ENCODE measurements at places on chromosomes 6 and 20.

GRCh38 chr20:3808544-3808943, 11.8 kb upstream of the AP5S1 start:
- DNase-seq: no peak

GRCh38 chr6:33746036-33746600, 587 bp downstream of the IP6K3 start:
- DNase-seq: peak; percentile 81

GRCh38 chr20:2817891-2818595, 1.9 kb downstream of the TMEM239 start:
- peak; percentile 70 for DNase-seq

DNA sequence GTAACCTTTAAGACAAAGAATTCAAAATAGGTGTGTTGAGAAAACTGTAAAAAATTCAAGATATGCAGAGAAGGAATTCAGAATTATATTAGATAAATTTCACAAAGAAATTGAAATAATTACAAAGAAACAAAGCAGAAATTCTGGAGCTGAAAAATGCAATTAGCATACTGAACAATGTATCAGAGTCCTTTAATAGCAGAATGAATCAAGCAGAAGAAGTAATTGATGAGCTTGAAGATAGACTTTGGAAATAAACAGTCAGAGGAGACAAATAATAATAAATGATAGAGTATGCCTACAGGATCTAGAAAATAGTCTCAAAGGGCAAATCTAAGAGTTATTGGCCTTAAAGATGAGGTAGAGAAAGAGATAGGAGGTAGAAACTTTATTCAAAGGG, 131.7 kb downstream of the COL21A1 start:
- DNase-seq: no peak

- DNase-seq: no peak
Observed at GRCh38 chr6:363291-363690, 28.3 kb upstream of the IRF4 start.

GRCh38 chr6:37513155-37513554, 13.5 kb upstream of the CCDC167 start:
- no peak for DNase-seq

DNA sequence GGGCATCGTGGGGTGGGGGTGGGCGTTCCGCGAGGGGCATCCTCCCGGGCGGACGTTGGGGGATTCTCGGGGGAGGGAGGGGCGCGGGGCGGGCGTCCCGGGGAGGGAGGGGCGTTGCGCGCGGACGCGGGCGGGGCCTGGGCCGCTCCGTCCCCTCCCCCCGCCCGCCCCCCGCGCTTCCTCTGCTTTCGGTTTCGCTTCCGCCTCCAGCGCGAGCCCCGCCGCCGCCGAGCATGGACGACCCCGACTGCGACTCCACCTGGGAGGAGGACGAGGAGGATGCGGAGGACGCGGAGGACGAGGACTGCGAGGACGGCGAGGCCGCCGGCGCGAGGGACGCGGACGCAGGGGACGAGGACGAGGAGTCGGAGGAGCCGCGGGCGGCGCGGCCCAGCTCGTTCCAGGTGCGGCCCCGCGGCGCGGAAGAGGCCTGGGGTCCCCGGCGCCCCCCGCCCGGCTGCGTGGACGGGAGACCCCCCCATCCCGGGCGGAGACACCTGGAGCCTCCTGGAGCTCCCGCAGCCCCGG, at the start of gene OGFR:
TSS of gene OGFR (plus strand) at position 209 of the 528 bp plus-strand sequence. CDS start at position 234, 25 bp downstream.
- DNase-seq: peak; percentile 85

DNA sequence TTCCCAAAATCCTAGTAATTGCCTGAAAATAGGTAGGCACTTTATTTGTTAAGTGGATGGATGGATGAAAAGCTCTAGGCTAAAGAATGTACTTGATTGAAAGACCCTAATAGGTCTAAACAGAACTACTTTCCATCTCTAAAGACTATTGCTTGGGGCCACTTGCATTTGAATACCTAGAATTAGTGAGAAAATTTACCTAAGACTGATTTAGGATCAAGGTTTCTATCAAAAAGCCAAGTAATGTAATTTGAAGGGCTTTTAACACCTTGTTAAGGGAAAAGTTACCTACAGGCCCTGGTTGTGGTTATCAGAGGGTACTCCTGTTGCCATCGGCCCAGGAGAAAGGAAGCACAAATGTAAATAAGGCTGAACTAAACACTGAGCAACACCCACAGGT, 580.7 kb downstream of the LMBRD1 start:
- DNase-seq: no peak
